ENCODE measurements at places on chromosomes 2 and 18. TPM values are rescaled to one million over a fixed set of nuclear protein-coding genes. Genes with fewer than 3 reads are reported as not detected.

Gene PHLPP1
- 39.9 TPM for total RNA-seq

Gene UPP2
- not detected for total RNA-seq

Gene LYG2
- total RNA-seq = not detected

Gene OR6B3
- total RNA-seq = not detected

Gene TUBA4B
- not detected for total RNA-seq

Gene RPIA
- total RNA-seq = 17.3 TPM

Gene KRTCAP3
- 57.3 TPM for total RNA-seq

Gene SALL3
- total RNA-seq = 52.4 TPM

Gene EN1
- total RNA-seq = not detected
